ENCODE measurements at places on chromosomes 3 and 15.
A peak's percentile ranks its signal among the peaks of the same experiment; 100 is the strongest.

DNA sequence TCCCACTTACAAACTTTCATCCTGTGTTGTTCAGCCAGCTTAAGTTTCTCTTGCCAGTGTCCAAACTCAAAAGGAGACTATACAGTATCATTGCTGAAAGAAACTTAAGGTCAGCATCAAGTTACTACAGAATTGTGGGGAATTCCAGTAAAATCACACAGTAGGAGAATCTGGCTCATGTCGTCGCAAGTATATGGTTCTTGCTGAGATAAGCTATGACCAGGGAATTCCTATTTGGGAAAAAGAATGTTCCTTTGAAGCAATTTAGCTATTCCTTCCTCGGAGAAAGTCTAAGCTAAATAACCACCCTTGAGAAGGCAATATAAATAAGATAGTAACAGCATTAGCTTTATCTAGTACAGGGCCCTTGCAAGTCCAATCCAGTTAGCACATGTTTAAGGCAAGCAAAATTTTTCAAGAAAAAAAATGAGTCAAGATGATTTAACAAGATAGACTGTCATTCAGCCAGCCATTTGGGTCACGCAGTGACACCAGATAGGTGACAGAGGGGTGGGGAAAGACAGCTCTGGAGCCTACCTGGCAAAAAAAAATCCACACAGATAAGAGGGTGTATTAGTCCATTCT is 78.2 kb upstream of the THBS1 start:
- H3K4me3 ChIP-seq, result no peak overlapping the region
- H3K36me3 ChIP-seq, result no peaks in the 10 kb centered on the region
- H3K4me1 ChIP-seq, result no peaks in the 10 kb centered on the region
- no peak for DNase-seq
- H3K27me3 ChIP-seq, result no peaks in the 10 kb centered on the region
- peak overlapping the region; percentile 48 for H3K27ac ChIP-seq

GRCh38 chr3:79869461-79870312 is 101.9 kb upstream of the ROBO1 start:
- H3K36me3 ChIP-seq, result no peaks in the 10 kb centered on the region
- no peak overlapping the region for H3K4me3 ChIP-seq
- no peaks in the 10 kb centered on the region for H3K4me1 ChIP-seq
- no peaks in the 10 kb centered on the region for H3K27me3 ChIP-seq
- no peak for DNase-seq

DNA sequence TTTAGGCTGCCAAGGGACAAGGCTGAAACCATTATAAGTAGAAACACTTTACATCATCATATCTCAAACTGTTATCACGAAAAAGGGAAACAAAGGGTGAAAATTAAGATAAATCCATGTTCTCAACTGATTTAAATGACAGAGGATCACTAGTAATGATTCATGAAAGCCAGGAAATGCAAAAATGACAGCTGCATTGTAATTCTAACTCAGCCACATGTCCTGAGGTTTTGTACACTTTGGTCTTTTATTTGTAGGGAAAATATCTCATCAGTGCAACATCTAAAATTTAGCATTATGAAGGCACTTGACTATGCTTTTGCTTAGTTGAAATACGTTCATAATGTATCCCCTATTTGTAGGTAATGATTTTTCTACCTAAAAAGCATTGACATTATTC is 379.7 kb downstream of the TIGIT start:
- H3K27ac ChIP-seq, result no peak overlapping the region
- H3K4me1 ChIP-seq, result no peaks in the 10 kb centered on the region
- DNase-seq, result no peak
- peaks cover 6% of the 10 kb centered on the region for H3K36me3 ChIP-seq
- no peak overlapping the region for H3K4me3 ChIP-seq

GRCh38 chr15:60396560-60396957 is 1.2 kb downstream of the ANXA2 start:
- peaks cover 30% of the 10 kb centered on the region for H3K4me1 ChIP-seq
- H3K27ac ChIP-seq, result peak overlapping the region; percentile 99
- H3K27me3 ChIP-seq, result no peaks in the 10 kb centered on the region
- no peaks in the 10 kb centered on the region for H3K36me3 ChIP-seq
- H3K4me3 ChIP-seq, result peak overlapping the region; percentile 83
- DNase-seq, result no peak

GRCh38 chr3:105564546-105565288 is 198.0 kb downstream of the ALCAM start:
- H3K4me3 ChIP-seq, result no peak overlapping the region
- no peaks in the 10 kb centered on the region for H3K36me3 ChIP-seq
- no peaks in the 10 kb centered on the region for H3K27me3 ChIP-seq
- no peak for DNase-seq

DNA sequence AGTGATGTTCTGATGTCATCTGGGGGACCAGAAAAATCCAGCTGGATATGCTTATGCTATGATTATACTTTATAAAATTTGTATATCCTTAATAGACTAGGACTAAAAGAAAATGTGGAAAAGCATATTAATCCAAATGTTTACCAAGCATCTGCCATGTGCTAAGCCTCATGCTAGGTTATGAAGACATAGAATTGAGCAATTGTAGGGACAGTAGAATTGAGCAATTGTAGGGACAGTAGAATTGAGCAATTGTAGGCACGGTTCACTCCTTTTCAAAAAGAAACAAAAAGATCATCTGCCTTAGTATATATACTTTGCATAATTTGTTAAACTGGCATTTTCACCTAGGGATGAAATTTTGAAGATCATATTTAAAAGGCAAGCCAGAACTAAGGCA is 18.3 kb downstream of the ABHD5 start:
- H3K4me1 ChIP-seq, result no peaks in the 10 kb centered on the region
- no peak for DNase-seq
- no peak overlapping the region for H3K27ac ChIP-seq
- H3K4me3 ChIP-seq, result no peak overlapping the region
- no peaks in the 10 kb centered on the region for H3K36me3 ChIP-seq

- H3K36me3 ChIP-seq, result no peaks in the 10 kb centered on the region
- no peaks in the 10 kb centered on the region for H3K4me1 ChIP-seq
- H3K4me3 ChIP-seq, result peak overlapping the region; percentile 64
- no peaks in the 10 kb centered on the region for H3K27me3 ChIP-seq
- no peak overlapping the region for H3K27ac ChIP-seq
Measured at GRCh38 chr3:171460725-171461524, 720 bp upstream of the TNIK start.

DNA sequence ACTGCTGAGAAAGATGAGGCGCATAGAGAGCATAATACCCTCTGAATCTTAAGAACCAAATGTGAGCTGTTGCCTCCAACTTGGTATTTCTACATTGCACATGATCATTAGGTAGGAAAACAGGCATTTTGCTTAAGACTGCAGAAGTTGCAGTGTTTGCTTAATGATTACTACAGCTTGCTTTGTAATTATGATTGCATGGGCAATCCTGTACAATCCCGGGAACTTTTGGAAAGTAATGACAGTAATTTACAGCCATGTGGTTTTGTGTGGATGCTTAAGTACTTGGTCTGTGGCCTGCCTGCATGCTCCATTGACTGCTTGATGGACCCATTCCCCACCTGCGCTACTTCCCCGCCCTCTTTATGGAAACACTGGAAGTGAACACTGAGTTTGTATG is 301.1 kb downstream of the DIPK2A start:
- H3K27me3 ChIP-seq, result no peaks in the 10 kb centered on the region
- DNase-seq, result no peak
- H3K4me3 ChIP-seq, result no peak overlapping the region
- H3K36me3 ChIP-seq, result no peaks in the 10 kb centered on the region
- H3K4me1 ChIP-seq, result no peaks in the 10 kb centered on the region
- no peak overlapping the region for H3K27ac ChIP-seq

DNA sequence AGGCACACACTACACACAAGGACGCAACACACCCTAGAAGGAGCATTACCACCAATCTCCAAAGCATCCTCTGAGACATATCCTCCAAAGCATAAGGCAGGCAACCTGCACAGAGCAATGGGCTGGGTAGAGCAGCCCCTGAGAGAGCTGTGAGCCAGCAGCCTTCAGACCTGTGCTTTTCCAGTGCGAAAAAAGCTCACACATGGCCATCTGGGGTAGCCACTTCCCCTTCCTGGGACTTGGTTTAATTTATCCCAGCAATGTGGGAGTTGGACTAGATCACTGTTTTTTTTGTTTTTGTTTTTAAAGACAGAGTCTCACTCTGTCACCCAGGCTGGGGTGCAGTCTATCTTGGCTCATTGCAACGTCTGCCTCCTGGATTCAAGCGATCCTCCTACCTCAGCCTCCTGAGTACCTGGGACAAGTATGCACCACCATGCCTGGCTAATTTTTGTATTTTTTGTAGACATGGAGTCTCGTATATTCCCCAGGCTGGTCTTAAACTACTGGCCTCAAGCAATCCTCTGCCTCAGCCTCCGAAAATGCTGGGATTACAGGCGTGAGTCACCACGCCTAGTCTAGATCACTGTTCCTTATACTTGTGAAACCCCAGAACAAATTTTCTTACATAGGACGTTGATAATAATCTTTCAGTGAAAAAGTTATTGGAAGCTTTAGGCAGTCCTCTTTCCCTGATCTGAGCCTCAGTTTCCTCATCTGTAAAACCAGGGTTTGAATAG is 18.9 kb downstream of the PTPN23 start:
- H3K27me3 ChIP-seq, result no peaks in the 10 kb centered on the region
- no peak for DNase-seq
- H3K27ac ChIP-seq, result no peak overlapping the region

GRCh38 chr3:61729038-61729634 is 167.8 kb downstream of the PTPRG start:
- no peak overlapping the region for H3K27ac ChIP-seq
- H3K36me3 ChIP-seq, result no peaks in the 10 kb centered on the region
- H3K4me1 ChIP-seq, result no peaks in the 10 kb centered on the region
- no peak for DNase-seq
- no peak overlapping the region for H3K4me3 ChIP-seq

DNA sequence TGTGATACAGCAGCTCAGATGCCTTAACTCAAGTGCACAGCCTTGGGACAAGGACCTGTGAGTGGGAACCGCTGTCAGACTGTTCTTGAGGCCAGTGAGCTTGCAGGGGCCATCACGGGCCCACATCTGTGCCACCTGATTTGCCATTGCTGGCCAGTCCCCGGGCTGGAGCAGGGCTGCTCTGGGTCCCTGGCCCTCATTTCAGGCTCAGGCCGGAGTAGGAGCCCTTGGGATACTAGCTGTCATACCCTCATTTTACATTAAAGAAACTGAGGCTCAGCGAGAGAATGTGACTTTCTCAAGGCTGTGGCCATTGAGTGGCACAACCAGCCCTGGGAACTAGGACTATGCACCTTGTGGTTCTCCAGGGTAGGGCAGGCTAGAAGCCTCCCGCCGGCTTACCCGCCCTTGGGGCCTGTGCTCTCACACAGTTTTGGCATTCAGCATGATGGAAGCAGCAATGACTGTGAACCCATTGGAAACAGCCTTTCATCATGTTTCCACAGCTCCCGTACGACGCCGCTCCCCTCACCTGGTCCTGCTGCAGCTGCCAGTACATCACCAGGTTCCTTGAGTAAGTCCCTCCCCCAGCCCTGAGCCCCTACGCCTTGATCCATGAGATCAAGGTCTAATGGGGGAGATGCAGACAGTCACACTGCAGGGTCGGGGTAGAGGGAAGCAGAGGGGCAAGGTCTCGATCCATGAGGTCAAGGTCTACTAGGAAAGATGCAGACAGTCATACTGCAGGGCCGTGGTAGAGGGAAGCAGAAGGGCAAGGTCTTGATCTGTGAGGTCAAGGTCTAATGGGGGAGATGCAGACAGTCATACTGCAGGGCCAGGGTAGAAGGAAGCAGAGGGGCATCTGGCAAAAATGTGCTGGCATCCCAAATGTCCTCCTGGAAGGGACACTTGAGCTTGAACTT is 42.2 kb downstream of the GOLGA6L10 start:
- H3K36me3 ChIP-seq, result no peaks in the 10 kb centered on the region
- H3K27me3 ChIP-seq, result no peaks in the 10 kb centered on the region
- no peak overlapping the region for H3K27ac ChIP-seq
- DNase-seq, result peak; percentile 46
- H3K4me1 ChIP-seq, result no peaks in the 10 kb centered on the region

DNA sequence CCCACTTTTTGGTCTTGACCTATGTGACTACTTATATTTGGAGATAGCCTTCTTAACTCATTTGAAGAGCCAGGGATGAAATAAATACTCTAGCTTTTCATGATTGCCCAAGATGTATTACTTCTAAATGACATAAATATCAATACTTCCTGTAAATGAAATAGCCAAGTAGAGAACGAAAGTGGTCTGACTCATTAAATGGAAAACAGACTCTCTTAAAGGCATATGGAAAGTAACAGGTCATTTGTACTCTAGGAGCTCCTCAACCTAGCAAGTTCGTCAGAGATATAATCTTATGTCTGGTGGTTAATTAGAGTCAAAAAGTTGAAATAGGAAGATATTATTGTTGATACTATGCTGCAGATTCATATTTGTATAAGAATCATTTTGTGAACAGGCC is 1105.4 kb downstream of the TUSC7 start:
- H3K27ac ChIP-seq, result no peak overlapping the region
- no peak overlapping the region for H3K4me3 ChIP-seq
- DNase-seq, result no peak

DNA sequence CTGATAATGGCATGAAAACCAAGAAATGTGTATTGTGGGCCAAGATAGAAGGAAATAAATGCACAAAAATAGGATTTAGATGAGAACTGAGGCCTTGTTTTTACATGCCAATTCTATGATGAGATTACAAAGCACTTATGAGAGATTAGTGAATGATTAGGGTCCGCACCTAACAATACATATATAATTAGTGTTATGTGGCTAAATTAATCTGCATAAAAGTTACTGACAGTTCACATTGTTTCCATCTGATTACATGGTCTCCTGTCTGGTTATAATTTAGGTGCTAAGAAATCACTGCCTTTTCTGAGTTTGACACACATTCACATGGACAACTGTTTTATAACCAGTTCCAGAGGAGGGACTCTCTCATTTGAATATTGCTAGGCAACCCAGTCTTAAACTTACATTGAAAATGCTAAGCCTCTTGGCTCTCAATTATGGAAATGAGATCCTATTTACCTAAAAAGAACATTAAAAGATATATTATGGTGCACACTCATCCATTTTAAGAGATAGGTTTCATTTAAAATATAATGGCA is 117.0 kb upstream of the ARL6 start:
- DNase-seq, result no peak
- H3K4me3 ChIP-seq, result no peak overlapping the region
- no peak overlapping the region for H3K27ac ChIP-seq
- no peaks in the 10 kb centered on the region for H3K27me3 ChIP-seq
- no peaks in the 10 kb centered on the region for H3K36me3 ChIP-seq

GRCh38 chr15:33328106-33328505 is 17.3 kb downstream of the RYR3 start:
- no peak for DNase-seq
- H3K4me3 ChIP-seq, result no peak overlapping the region
- no peak overlapping the region for H3K27ac ChIP-seq
- no peaks in the 10 kb centered on the region for H3K27me3 ChIP-seq
- H3K36me3 ChIP-seq, result no peaks in the 10 kb centered on the region
- no peaks in the 10 kb centered on the region for H3K4me1 ChIP-seq

- H3K27me3 ChIP-seq, result no peaks in the 10 kb centered on the region
- H3K4me3 ChIP-seq, result no peak overlapping the region
- H3K27ac ChIP-seq, result peak overlapping the region; percentile 37
- no peaks in the 10 kb centered on the region for H3K4me1 ChIP-seq
- DNase-seq, result peak; percentile 68
Measured at GRCh38 chr15:52010633-52011595, 8.1 kb upstream of the MAPK6 start.

- DNase-seq, result no peak
- no peak overlapping the region for H3K4me3 ChIP-seq
- no peaks in the 10 kb centered on the region for H3K4me1 ChIP-seq
- no peak overlapping the region for H3K27ac ChIP-seq
Measured at GRCh38 chr3:138879541-138880380, 45.0 kb upstream of the PIK3CB start.
